ENCODE measurements at places on chromosomes 6 and 20.

- DNase-seq: no peak
Observed at GRCh38 chr6:141552031-141552430, 580.7 kb upstream of the GJE1 start.

- DNase-seq: no peak
Observed at GRCh38 chr6:16432075-16433032, 194.0 kb downstream of the GMPR start.

GRCh38 chr6:8434727-8435092, 635 bp downstream of the SLC35B3 start:
- no peak for DNase-seq

- no peak for DNase-seq
Observed at GRCh38 chr6:144265390-144265789, 19.7 kb upstream of the UTRN start.

DNA sequence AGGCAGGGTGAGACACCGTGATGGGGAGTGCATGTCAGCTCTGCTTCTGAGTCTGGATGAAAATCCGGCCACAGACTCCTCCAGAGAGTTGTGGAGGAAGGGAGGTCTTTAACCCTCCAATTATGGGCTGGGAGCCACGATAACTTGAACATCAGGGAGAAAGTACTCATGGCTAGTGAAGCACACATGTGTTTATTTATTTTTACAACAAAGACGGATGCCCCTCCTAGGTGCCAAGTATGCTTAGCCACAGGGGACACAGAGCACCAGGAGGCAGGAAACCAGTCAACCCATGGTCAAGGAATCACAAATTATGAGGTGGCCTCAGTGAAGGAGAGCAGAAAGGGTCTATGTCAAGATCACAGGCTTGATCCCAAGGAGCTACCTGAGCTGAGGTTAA, 54.1 kb downstream of the ZNF217 start:
- no peak for DNase-seq
